ENCODE measurements at places on chromosomes 2 and 18.
A peak's percentile ranks its signal among the peaks of the same experiment; 100 is the strongest.

DNA sequence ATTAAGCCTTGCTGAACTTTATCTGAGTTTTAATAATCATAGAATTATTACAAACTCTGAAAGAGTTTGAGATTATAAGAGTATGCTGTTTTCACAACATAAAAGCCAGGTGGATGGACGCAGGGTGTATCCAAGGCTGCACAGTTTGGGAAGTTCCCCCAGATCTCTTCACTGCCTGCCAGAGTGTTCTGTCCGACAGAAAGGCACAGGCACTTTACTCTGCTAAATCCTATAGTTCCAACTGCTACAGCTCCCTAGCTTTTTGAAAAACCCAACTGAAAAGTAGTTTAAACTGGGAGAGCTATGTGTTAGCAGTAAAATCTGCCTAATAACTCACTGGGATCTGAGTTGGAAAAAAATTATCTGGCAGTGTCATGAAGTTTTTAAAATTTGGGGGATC is 38.0 kb downstream of the MFSD6 start:
- no peak for DNase-seq

DNA sequence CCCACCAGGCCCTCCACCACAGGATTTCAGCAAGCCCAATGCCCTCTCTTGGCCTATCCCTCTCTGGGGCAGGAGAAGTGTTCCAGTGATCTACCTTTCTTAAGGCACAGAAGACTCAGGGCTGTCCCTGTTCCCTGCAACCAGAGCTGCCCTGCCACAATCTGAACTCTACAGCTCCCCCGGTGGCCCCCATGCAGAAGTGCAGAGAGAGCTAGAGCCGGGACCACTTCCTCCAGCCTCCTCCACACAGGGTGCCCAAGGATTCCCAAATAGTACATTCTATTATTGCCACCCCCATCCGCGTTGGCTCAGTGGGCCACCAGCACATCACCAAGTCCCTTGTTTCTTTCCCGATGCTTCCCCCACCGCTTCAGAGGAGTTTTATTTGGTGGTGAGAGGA is 114.8 kb upstream of the PTPRM start:
- DNase-seq, result peak; percentile 52

- DNase-seq, result peak; percentile 83
These were observed at the start of the genes FAM228B and PFN4 for GRCh38 chr2:24123195-24123921. Gene FAM228B, plus strand, starts transcription at chr2:24123469. Its CDS starts 893 bp downstream, at chr2:24124362. Gene PFN4, minus strand, starts transcription at chr2:24123334. Its CDS starts 799 bp downstream, at chr2:24122535.

- DNase-seq, result no peak
These were observed at the start of gene SCN1A for GRCh38 chr2:166127217-166128155. Gene SCN1A, minus strand, starts transcription at chr2:166128020. Its CDS starts 54,399 bp downstream, at chr2:166073621.

DNA sequence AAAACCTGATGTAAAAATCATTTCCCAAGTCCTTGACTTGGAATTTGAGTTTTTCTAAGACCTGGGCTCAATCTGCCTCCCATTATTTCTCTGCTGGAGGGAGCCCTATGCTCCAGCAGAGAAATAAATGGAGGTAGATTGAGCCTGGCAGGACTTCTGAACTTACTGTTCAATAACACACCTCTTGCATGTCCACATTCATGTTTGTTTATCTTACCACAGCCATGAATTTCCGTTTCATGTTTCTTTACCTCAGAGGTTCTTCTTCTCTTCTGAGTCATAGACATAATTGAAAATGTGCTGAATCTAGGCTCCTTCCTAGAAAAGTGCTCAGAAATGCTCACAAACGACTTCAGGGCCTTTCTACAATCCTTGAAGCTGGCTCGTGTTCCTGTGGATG is 170.8 kb downstream of the PMAIP1 start:
- no peak for DNase-seq

GRCh38 chr2:241902357-241902991 is 32.9 kb downstream of the RTP5 start:
- DNase-seq, result peak; percentile 51

GRCh38 chr2:22481486-22482259 is 903.3 kb upstream of the KLHL29 start:
- DNase-seq, result no peak

DNA sequence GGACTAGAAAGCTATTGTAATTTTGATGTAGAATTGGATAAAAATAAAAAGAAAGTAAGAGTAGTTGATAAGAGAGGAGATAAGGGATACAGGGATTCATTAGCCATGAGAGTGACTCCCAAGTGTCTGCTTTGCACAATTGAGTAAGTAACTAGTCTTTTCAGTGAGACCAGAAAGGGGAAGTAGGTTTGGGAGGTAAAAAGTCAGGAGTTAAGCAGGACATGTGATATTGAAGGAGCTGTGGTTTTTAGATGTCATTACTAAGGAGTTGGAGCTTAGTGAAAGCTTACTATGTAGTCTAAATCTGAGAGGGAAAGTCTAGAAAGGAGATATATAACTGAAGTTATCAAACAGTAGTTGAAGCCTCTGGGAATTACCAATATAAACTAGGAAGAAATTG is 93.4 kb downstream of the SLC5A7 start:
- no peak for DNase-seq

GRCh38 chr2:14587119-14587518 is 45.4 kb upstream of the LRATD1 start:
- DNase-seq, result no peak

GRCh38 chr2:3141696-3142095 is 235.9 kb downstream of the EIPR1 start:
- no peak for DNase-seq

GRCh38 chr2:86336675-86337243 is 667 bp downstream of the REEP1 start:
- DNase-seq, result peak; percentile 57

GRCh38 chr2:96109931-96110511 is 6.3 kb downstream of the ADRA2B start:
- DNase-seq, result no peak

- no peak for DNase-seq
These were observed 75.5 kb upstream of the KLF7 start for GRCh38 chr2:207241198-207241597.

GRCh38 chr2:113150258-113150601 is 22.8 kb downstream of the IL1RN start:
- DNase-seq, result no peak

- DNase-seq, result no peak
These were observed 25.4 kb upstream of the FMNL2 start for GRCh38 chr2:152309352-152310214.

- no peak for DNase-seq
These were observed 195.1 kb downstream of the EXOC6B start for GRCh38 chr2:72630767-72631166.

DNA sequence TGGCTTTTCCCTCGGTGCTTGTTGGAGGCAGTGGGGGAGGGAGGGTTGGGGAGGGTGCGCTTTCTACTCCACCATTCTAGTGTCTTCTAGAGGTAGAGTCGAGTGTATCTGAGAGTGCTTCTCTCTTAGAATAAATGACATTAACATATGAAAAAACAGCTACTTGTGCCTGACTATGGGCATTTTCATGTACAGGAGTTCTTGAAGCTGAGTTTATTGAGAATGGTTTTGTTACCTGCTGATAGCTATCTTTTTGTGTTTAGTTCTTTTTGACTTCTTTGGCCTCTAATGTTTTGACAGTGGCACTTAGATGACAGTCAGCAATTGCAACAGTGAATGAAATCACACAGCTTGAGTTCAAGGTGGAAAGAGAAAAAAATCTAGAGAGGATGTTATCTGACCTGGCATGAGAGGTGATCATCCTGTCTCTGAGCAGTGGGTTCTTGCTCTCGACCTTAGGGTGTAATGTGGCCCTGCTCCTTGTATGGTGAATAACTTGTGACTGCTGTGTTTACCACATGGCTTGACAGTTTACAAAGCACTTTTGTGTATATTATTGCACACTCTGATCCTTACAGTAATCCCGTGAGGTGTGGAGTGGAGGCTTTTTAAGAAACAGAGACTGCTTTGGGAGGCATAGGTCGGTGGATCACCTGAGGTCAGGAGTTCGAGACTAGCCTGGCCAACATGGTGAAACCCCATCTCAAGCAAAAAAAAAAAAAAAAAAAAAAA is 86.7 kb downstream of the AGAP1 start:
- DNase-seq, result no peak

- no peak for DNase-seq
These were observed 5.0 kb downstream of the EMILIN2 start for GRCh38 chr18:2851771-2852170.

DNA sequence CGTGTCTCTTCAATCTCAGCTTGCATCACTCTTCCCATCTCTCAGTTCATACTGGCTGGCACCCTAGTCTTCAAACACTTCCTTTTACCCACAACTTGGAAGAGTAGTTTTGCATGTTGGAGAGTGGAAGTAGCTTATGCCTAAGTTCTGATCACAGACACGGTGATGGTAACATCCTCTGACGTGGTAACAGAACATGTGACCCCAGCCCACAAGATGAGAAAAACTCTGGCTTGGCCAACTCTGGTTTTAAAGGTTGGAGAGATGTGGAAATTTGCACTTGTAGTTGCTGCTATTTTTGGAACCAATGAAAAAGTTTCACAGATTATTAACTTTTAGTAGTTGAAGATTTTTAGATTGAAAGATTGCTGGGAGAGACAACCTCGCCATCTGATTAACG is 155.4 kb upstream of the SLC35G4 start:
- no peak for DNase-seq

DNA sequence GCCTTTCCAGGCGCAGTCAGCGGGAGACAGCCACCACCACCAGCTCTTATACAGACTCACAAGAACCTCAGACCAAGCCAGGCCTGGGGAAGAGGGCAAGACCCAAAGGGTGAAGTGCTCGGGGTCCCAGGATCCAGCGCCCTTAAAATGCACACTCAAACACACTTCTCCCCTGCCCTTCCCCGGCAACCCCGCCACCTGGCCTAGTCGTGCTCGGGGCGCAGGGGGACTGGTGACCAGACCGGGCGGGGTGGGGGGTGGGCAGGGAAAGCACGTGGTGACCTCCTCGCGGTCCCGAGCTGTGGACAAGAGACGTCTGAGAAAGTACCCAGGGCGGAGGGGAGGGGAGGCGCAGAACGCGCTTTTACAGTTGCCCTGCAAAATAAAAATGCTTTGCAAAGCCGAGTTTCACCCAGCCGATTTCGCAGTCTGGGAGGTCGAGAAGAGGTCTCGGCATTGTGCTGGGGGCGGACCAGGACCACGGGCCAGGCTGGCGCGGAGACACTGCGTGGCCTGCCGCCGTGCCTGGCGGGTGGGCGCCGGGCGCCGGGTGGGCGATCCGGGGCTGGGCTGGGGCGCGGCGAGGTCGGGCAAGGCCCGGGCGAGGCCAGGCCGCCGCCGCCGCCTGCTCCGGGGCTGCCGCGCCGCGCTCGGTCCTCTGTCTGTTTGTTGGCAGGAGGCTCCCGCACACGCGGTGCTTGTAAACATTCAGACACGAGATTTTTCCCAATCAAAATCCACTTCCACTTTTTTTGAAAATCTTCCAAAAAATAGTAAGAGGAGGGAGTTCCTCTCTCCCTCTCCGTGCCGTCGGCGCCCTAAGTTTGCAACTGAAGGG is 2.0 kb downstream of the BCL11A start:
- DNase-seq, result peak; percentile 59

GRCh38 chr2:66872986-66873754 is 438.2 kb downstream of the MEIS1 start:
- DNase-seq, result no peak

DNA sequence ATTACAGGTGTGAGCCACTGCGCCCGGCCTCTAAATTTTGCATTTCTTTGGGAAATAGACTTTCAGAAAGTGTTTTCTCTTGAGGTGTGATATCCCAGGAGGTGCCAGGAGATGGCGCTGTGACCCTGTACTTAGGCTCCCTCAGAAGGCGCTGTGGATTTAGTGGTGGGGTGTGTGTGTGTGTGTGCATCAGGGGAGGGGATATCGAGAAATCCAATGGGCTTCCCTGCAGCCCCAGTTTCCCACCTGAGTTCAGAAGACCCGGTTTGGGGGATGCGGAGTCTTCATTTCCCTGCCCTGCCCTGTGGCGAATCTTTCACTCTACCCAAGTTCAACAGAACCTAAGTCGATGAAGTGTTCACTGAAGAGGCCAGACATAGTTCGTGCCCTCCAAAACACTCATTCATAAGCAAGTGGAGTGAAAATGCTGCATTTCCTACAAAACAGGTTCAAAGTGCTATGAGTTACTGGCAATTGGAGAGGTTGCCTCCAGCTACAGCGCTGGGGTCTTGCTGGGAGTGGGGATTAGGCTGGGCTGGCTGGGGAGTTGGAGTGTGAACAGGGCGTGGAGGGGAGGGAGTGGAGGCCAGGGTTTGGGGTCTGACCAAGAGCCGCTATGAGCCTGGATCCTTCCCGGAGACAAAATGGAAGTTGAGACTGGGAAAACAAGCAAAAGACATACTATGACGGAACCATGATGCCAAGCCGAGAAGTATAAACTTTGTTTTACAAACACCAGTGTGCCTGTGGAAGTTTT is 6.5 kb upstream of the WNT6 start:
- peak; percentile 76 for DNase-seq

DNA sequence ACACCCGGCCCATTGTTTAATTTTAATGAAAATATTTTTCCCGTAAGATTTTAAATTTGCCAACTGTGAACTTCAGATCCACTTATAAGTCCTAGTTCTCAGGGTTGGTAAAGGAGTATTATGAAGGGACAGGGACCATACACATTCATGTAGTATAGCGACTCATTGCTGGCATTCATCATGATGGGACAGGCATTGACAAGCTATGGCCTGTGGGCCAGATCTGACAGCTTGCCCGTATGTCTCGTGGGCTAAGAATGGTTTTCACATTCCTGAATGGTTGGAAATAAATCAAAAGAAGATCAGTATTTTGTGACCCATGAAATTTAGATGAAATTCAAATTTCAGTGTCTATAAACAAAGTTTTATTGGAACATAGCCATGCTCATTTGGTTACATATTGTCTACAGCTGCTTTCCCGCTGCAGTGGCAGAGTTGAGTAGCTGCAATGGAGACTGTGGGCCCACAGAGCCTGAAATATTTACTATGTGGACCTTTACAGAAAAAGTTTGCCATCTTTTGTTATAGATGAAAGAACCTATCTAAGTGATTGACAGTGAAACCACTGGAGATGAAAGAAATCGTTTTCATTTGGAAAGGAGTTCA is 4.1 kb downstream of the RAPGEF4 start:
- DNase-seq, result no peak

DNA sequence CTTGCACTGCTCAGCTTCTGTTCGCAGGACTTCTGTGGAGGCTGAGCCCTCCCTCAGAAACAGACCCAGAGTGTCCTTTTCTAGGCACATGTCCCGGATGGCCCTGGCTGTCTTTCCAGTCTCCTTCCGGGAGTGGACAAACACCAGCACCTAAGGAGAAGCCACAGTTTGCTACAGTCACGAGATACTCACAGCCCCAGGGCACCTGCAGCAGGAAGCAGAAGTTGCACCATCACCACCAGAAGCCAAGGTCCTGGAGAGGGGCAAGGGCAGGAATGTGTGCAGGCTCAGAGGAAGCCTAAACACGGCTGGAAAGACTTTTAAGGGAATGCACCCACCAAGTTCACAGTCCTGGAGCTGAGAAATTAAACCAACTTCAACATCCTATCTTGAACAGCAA is 13.6 kb downstream of the SNRNP200 start:
- DNase-seq, result no peak
